ENCODE measurements at places on chromosomes 1 and 21.
A peak's percentile ranks its signal among the peaks of the same experiment; 100 is the strongest.

DNA sequence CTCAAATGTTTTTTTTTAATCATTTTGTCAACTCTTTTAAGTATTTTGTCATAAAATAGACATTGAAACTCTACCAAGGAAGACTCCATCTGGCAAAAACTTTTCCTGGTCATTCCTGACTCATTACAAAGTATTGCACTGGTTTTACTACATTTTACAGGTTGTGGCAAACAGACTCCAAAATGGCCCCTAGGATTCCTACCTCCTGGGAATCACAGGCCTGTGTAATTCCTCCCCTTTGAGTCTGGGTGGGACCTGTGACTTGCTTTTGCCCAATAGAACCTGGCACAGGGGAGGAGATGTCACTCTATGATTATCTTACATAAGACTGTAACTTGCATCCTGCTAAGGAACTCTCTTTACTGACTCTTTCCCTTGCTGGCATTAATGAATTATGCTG, 123.6 kb upstream of the KCNJ6 start:
- no peak for DNase-seq

- no peak for DNase-seq
Observed at GRCh38 chr1:25698252-25698651, 81.7 kb downstream of the MAN1C1 start.

GRCh38 chr1:70290218-70290617, 64.3 kb downstream of the ANKRD13C start:
- no peak for DNase-seq

- no peak for DNase-seq
Observed at GRCh38 chr21:17585875-17586450, 26.7 kb downstream of the BTG3 start.

- no peak for DNase-seq
Observed at GRCh38 chr1:23756676-23757075, 13.4 kb downstream of the ELOA start.

GRCh38 chr1:16989676-16990391, 9.4 kb upstream of the MFAP2 start:
- DNase-seq, result no peak

GRCh38 chr1:170049176-170049800, 25.2 kb downstream of the KIFAP3 start:
- no peak for DNase-seq

DNA sequence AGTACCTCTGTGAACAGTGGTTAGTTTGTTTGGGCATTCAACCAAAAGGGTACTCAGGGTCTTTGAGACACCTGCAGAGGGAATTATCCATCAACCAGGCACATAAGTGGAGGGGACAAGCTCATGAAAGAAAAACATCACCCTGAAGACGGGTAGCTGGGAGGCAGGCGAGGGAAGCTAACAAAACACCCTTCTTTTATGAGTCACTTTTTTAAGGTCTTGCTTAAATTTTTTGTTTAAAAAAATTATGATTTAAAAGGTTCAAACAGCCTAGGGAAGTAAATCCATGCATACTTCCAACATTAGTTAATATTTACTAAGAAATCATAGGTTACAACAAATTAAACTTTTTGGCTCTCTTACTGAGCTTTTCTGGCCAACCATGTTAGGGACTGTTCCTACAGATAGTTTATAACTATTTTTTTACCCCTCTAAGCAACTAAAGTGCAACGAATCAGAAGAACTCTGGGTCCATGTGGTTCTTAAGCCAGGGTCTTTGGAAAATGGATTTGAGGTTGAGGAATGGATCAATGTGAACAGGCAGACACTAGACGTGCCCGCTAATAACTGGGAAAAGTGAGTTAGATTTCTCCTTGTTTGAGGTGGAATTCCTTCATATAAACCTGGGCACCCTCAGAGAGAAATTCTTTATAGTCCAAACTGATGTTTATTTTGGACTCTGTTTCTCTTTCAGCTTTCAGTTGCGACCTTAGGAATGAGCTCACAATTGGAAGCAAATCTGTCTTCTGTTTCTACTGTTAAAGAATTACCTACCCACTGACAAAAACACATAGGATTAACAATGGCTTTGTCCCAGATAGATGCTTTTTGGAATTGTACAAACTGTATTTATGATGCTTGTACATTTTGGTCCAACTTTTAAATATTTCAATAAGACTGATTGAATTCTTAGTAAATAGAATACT, 123.0 kb downstream of the LYPLAL1 start:
- DNase-seq, result no peak

- DNase-seq, result no peak
Observed at GRCh38 chr1:159598196-159598595, 10.6 kb downstream of the APCS start.

DNA sequence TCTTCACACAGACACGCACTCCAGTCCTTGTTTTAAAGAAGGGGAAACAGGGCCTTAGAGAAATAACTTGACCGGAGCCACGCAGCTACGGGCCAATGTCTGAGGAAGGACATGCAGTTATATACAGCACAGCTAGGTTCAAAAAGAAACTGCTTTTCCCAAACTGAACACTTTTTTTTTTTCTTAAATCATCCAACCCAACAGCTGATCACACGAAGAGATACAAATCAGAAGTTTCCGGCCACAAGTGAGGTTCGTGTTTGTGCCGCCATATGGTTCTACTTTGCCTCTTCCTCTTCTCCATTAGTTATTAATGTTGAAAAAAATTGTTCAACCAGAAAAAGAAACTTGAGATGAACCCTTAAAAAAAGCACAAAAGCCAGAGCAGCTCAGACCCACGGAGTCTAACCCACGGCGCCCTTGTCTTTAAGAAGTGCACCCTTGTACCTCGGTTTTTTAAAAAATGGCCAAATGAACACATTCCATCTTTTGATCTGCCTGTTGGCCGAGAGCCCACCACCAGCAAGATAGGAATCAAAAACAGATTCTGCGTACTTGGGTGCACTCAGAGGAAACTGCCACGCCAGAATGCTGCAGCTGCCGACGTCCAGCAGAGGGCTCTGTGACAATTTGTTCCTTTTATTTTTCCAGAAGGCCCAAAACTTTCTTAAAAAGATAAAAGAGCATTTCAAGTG, 78.9 kb downstream of the SLC66A1 start:
- peak; percentile 64 for DNase-seq

DNA sequence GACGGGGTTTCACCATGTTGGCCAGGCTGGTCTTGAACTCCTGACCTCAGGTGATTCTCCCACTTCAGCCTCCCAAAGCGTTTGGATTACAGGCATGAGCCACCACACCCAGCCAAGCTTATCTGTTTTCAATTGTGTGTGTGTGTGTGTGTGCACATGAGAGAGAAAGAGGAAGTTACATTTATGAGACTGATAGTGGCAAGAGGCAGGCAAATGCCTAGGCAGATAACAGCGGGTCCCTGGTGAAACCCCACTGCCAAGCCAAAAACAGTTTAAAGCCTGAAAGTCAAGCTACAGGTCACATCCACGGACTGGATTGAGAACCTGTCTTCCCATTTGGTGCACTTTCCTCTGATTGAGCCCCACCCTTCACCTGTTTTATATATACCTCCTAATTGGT, 35.1 kb upstream of the IFNGR2 start:
- no peak for DNase-seq

GRCh38 chr1:167499664-167500101, 18.6 kb downstream of the CD247 start:
- DNase-seq, result peak; percentile 54

DNA sequence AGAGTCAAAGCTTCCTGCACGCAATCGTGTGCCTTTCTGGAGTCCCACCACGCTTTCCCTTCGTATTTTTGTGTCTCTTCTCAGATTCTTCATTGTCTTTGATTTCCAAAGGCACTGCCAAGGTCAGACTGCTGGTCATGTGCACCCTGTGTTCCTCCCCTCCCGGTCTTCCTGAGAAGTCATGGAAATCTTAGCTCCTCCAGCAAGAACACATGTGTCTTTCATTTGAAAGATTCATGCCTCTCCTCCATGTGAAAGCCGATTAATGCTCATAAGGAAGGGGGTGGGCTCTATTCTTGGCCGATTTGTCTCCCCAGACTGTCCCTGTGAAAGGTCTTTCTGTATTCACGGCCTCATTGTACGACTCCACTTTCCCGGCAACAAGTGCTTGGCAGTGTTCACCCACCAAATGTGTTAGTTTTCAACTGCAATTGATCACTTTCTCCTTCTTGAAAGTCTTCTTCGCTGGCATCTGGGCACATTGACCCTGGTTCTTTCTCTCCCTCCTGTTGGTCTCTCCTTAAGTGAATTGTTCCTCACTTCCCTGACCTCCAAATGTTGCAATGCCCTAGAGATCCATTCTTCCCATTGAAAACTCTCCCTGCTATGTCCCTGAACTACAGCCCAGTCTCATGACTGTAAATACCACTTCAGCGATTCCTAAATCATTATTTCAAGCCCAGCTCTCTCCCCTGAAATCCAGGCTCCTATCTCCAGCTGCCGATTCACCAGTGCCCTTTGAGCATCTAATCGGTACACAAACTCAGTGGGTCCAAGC, 25.4 kb downstream of the MX2 start:
- no peak for DNase-seq

- DNase-seq, result no peak
Observed at GRCh38 chr1:221723018-221723847, 18.7 kb downstream of the DUSP10 start.

GRCh38 chr1:226268421-226269124, 40.4 kb downstream of the LIN9 start:
- no peak for DNase-seq

DNA sequence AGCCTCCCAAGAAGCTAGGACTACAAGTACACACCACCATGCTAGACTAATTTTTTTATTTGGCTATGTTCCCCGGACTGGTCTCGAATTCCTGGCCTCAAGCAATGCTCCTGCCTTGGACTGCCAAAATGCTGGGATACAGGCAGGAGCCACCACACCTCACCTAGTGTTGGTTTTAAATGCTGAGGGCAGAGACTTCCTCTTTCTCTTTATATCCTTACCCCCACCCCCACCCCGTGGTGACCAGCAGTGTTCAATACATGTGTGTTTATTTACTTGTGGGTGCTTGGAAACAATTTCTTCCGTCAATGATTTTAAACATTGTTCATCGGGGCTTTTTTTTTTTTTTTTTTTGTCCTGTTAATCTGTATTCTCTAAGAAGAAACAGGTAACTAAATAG, 158.9 kb downstream of the ZBTB18 start:
- no peak for DNase-seq

DNA sequence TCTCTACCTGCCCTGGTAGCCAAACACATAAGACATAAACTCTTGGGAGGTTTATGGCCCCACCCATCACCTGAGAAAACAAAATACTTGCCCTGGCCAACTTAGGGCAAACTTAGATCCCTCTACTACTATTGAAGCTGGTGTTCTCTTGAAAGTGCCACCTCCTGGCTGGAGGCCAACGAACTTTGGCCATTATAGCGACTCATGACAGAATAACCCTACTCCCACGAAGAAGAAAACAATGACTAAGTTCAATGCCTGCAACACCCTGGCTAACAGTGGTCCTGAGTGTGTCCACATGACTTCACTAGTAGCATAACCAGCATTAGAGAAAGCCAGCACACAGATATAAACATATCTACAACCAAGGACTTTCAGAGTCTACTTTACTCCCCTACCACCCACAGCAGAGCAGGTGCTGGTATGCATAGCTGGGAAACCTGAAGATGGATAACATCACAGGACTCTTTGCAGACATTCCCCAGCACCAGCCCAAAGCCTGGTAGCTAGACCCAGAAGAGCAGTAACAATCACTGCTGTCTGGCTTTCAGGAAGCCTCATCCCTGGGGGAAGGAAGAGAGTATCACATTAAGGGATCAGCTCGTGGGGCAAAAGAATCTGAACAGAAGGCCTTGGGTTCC, 81.0 kb downstream of the SLC30A10 start:
- DNase-seq, result no peak

GRCh38 chr1:17002524-17002902, 9.2 kb downstream of the ATP13A2 start:
- DNase-seq, result no peak
